Central memory CD4-positive, alpha-beta T cell (primary cell): ENCODE measurements at places on chromosomes 1 and 21.

GRCh38 chr1:239457491-239458143, 71.2 kb downstream of the CHRM3 start:
- no peak for DNase-seq

DNA sequence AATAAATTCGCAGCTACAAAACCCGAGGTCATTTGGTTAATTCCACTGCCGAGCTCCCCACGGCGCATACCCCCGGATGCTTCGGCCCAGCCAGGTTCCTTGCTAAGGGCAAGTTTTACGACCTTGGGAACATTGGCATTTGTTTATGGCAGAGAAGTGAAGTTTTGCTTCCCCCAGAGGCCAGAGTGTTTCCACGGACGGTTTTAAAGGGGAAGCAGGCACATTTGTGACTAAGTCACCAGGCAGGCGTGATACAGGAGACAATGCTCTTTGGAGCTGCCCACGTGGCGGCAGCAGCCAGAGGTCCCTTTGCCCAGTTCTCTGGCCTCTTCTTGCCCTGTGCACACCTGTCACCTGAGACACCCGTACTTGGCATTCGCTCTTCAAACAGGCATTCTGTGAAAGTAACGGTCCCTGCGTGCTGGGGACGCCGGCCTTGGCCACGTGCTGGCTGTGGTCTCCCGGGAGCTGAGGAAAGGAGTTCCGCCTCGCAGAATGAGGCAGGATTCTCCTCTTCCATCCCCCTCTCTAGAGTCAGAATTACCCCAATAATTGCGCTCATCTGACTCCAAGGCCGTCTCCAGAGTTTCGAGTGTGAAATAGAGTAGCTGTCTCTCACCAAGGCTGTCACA, 138.3 kb downstream of the PRDM16 start:
- no peak for DNase-seq

DNA sequence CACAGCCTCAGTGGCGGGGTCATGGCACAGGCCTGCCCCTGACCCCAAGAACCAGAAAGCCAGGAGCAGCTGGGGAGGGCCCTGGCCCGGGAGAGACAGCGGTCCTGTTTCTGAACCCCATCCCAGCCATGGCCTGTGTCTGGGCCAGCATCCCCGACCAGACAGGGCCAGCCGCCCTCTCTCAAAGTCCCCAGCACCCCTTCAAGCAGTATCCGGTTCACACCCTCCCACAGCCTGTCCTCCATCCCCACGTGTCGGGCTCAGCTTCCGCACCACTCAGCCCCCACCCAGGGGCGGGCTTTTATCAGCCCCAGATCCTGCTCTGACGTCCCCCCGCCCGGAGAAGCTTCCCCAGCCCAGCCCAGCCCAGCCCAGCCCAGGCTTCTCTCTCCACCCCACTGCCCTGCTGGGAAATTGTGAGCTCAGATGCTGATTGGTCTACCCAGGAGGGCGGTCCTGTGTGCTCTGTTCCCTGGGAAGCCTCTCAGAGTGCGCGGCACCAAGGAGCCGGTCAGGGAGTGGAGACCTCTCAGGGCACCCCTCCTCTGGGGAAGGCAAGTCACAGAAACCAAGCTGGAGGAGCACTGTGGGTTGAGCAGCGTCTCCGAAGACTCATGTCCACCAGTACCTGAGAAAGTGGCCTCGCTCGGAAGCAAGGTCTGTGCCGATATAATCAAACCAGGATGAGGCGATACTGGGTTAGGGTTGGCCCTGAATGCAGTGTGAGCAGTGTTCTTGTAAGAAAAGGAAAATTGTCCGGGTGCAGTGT, 4.7 kb upstream of the FAAP20 start:
- DNase-seq: peak; percentile 80

- DNase-seq: no peak
Measured at GRCh38 chr1:115771847-115772457, 3.4 kb upstream of the CASQ2 start.

DNA sequence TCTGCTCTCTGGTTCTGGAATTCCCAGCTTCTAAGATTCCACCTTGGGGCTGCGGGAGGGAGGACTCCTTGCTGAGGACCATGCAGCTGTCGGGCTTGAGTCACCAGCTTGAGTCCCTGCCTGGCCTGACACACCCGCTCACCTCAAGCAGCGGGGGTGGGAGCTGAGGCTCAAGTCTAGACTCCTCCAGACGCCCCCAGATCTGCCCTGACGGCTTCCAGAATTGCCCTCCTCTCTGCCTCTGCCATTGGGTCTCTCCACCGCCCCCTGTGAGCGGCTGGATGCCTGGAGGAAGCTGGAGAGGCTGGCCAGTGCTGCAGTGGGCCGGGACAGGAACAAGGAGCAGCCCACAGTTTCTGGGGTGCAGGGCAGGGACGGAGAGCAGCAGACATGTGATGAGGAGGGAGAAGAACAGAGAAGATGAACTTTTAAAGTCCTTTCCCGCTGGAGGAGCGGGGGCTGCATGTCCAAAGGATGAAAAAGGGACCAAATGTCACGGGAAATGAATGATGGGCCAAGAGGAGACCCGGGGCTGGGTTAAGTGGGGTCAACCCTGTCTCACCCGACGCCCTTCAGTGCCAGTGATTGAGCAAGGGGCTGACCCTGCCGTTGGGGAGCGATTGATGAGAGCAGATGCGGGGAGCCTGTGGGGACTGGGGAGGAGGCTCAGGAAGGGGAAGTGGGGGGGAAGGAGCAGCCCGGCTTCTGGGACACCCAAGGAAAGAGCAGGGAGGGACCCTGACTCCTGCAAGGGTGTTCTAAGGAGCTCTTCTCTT, 13.5 kb downstream of the CRABP2 start:
- DNase-seq: no peak

- no peak for DNase-seq
Measured at GRCh38 chr1:119797606-119798005, 13.7 kb downstream of the REG4 start.

DNA sequence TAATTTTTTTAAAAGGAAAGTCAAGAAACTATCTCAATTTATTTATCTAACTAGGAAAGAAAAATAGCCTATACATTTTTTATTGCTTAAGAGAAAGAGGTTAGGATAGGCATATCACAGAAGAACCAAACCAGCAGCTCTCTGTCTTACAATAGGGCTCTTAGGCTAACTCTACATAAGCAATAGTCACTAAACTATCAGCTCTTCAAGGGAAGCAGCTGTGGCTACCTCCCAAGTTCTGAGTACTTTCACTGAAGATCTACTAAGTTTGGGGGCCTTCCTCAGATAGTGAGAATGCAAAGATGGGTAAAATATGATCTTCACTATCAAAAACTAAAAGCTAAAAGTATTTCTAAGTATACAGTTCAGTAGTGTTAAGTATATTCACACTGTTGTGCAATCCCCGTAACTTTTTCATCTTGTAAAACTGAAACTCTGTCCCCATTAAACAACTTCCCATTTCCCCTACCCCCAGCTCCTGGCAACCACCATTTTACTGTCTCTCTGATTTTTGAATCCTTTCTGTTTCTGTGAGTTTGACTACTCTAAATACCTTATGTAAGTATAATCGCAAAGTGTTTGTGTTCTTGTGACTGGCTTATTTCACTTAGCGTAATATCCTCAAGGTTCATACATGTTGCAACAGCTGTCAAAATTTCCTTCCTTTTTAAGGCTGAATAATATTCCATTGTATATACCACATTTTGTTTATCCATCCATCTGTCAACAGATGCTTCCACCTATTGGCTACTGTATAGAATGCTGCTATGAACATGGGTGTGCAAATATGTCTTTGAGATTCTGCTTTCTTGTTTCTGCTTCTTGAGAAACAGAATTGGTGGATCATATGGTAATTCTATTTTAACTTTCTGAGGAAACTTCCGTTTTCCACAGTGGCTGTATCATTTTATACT, 73.3 kb downstream of the ACBD6 start:
- DNase-seq: no peak

DNA sequence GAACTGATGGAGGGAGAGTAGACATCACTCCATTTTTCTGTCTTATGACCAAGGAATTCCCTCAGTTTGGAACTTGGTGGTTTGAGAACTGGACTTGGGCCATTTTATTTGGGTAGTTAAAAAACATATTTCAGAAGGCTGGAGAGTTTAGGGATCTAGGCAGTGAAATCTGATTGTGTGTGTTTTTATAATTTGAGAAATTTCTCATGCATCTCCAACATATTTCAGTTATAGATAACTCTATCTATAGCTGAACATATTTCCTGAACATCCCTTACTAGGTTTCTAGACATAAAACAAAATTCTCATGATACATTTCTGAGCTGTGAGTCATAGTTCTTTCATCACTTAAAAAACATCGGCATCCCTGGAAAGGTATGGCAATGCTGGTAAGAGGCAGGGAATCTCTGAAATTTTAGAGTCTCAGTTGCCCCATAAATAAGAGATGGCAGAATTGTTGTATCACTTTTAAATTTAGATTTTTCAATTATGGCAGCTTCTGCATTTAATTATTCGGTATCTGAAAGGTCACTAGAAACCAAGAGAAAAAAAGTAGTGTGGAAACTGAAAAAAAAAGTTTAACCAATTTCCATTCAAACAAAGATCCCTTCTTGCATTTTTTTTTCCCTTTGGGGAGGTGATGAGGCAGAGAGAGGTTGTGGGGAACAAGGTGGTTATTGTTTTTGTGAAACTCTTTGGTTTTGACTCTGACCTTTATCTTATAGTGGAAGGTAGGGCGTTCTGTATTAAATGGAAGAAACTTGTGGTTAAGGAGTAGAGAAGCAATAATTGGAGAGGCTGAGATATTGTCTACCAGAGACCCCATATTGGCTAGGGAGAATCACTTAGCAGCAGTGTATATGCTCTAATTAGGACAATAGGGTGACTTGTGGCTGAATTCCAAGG, 102.9 kb downstream of the FASLG start:
- DNase-seq: no peak

DNA sequence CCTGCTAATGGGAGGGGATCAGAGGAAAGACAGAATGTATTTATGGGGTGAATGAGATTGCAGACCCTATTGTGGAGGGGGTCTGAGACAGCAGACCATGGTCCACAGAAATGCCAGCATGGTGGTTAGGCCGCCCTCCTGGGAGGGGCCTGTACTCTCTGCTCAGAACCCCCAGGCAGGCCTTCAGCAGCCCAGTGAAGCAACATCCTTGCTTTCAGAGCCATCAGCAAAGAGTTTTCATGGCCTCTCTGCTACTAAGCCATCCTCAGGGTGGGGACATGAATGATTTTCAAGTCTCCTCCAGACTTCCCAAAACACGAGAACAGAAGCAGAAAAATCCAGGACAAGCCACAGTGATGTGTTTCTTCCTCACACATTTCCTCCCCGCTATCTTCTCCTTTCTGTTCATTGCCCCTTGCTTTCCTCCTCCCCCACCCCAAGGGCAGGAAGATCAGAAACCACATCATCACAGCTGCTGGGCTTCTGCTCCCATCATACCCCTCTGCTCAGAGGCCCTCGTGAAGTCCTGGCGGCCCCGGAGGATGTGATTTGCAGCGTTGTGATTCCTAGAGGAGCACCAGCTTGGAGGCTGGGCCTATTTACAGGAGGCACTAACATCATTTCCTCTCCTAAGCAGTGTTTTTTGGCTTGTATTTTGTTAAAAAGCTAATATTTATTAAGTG, 48.0 kb downstream of the ABCA4 start:
- DNase-seq: no peak

DNA sequence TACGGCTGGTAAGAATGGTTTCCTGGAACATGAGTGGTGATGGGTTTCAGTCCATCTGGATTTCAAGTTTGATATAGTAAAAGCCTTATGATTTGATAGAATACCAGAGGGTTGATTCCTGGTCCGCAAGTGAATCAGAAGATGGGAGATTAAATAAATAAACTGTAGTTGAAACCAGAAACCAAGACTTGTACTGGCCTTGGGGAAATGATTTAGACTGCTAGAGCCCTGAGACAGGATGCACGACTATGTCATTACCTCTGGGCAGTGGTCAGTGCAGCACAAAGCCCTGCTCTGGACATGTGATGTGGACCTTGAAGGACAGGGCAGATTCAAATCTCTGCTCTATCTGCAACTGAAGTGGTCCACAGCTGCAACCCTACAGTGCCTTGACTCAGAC, 15.6 kb upstream of the FMOD start:
- DNase-seq: no peak

DNA sequence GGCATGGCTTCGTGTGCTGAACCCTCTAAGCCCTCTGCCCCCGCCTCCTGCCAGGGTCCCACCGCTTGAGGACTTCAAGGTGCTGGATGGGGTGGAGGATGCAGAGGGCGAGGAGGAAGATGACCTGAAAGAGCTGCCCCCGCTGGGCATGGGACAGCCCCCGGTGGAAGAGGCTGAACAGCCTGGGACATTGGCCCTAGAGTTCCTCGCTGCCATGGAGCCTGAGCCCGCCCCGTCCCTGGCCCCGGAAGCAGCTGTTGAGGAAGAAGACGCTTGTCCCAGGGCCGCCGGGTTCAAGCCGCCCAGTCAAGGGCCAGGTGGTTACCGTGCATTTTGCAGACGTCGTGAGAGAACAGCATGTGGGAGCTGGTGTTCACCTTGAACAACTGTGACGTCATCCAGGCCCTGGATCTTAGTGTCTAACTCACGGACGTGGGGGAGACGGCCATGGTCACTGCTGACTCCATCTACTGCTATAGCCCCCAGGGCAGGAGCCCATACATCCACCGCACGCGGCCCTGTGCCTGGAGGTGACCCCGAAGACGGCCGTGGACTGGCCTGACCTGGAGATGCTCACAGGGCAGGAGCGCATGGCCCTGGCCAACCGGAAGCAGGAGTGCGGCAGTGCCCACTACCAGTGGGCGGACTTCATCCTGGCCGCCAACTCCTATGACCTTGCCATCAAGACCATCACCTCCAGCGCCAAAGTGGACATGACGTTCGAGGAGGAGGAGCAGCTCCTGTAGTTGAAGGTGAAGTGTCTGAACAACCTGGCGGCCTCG, 90.1 kb downstream of the PPP1R12B start:
- DNase-seq: no peak

DNA sequence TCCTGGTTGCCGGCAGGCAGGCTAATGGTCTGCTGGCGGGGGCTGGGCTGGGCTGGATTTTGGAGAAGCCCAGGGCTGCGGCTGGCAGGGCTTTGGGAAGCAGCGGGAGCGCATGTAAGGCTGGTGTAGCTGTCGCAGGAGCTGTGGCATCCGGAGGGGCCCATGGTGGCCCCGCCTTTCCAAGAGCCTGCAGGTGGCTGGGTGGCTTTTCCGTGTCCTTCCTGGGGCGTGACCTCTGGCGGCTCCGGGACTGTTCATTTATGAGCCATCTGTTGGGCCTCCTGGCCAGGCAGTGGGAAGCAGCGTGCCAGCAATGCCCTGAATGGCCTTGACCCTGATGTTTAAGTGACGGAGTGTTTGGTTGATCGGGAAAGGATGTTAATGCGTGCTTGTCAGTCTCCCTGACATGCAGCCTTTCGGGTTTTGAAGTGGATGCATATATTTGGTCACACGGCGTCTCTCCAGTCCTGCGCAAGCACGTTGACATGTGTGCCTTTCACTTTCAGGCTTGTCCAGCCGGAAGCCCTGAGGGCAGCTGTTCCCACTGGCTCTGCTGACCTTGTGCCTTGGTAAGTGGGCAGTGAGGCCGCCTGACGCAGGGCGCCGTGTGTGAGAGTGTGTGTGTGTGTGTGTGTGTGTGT, 38.5 kb downstream of the AGPAT3 start:
- DNase-seq: no peak

GRCh38 chr21:42582787-42583476, 69.3 kb downstream of the SLC37A1 start:
- DNase-seq: no peak

DNA sequence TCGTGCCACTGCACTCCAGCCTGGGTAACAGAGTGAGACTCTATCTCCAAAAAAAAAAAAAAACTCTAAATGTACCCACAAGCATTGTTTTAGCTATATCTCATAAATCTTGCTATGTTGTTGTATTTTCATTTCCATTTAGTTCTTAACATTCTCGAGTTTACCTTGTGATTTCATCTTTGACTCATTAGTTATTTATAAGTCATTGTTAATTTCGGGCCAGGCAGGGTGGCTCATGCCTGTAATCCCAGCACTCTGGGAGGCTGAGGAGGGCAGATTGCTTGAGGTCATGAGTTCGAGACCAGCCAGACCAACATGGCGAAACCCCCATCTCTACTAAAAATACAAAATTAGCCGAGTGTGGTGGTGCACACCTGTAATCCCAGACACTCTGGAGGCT, 11.7 kb downstream of the HES2 start:
- DNase-seq: no peak
